Lower leg skin (tissue), 4 donors: ENCODE measurements at places on chromosomes 6 and 20.
A peak's percentile ranks its signal among the peaks of the same experiment; 100 is the strongest.

DNA sequence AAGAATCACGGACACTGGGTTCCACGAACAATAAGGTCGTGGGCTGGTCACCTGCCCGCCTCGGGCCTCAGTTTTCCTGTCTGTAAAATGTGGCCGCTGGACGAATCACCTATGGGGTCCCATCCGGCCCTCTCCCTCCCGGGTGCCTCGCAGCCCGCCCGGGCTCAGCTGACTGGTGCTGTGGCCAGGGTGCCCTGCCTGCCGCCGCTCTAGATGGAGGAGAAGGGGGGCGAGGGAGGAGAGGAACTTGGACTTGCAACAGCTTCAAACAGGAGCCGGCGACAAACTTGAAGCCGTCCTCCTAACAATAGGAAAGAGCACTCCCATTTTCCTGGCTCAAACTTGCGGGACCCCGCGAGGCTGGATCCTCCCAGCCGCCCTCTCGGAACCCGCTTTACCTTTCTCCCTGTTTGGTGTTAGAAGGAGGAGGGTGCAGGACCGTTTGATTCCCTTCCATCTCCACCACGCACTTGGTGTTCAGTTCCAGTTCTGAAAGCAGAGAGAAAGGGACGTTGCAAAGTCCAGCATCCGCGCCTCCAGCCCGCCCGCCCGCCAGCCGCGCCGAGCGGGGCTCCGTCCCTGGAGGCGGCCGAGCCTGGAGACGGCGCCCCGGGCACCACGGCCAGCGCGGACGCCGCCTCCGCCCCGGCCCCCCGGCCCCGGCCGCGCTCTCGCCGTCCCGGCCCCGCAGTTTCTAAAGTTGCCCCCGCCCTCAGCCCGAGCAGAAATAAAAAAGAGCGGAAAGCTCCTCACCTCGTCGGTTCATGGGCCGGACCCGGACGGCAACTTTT lies 584 bp downstream of the KIF13A start:
- DNase-seq = peak; percentile 57

- DNase-seq = no peak
Measured at GRCh38 chr6:11738661-11739375, 39.8 kb downstream of the ADTRP start.

DNA sequence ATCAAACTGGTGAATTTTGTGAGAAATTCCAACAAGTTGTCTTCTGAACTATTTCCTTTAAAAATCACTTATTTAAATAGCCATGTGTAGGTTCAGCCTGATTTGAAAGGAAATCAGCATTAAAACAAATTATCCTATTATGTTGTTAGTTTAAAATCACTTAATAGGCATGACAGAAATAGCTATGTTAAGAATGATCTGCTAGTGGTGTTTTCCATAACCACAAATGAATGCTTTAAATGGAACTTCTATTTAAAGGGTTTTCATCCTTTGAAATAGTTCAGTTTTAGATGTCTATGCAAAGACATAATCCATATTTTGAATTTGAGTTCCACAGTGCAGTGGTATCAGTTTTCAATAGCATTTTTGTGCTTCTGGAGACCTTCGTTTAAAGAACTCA lies 120.1 kb downstream of the PLEKHG1 start:
- no peak for DNase-seq

DNA sequence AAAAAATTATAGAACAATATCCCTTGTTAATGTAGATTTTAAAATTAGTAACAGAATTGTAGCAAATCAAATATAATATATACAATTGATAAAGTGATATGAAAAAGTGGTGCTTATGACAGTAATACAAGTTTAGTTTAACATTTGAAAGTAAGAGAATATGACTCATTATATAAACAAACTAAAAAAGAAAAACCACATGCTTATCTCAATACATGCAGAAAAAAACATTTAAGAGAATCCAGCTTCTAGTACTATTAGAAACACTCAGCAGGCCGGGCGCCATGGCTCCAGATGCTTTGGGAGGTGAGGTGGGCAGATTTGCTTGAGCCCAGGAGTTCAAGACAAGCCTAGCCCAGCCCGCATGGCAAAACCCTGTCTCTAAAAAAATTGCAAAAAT lies 60.7 kb upstream of the LAMA2 start:
- no peak for DNase-seq

DNA sequence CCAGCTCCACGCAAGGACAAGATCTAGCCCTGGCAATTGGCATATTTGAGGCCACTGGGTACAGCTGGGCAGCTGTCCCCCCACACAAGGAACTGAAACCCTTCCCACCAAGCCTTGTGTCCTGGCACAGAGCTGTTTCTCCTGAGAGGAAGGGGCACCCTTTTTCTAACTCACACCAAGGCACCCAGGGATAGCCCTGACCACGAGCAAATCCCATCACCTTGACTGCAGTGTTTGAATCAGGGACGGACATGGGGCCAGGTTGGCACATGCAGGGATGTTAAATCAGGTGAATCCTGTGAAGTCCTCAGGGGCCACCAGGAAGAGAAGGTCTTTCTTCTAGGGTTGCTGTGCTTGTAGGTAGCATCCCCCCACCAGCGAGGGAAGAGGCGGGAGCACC lies 246.6 kb downstream of the PREX1 start:
- DNase-seq = no peak

DNA sequence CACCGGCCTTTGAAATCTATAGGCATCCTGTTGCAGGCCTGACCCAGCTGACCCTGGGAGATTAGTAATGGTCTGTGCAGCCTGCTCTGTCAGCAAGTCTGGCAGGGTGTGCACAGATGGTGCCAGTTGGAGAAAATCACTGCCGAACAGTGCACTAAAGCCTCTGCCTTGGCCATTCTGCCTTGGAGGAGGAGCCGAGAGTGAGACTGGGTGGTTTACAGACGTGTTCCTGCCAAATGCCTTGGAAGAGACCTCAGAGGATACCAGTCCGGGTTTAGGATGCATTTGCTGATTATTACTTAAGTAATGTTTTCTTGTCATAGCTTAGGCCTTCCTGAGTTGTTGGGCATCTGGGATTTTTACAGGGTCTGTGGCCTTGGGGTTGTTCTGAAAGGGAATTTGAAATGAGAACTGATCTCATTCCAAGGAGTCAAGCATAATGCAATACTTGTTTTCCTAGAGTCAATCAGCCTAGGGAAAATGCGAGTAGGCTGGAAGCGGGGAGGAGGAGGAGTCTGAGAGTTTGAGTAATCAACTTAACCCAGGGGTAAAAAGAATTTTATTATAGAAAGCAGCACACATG lies 292.1 kb downstream of the SOX4 start:
- no peak for DNase-seq

GRCh38 chr6:125114248-125114858 lies 39.2 kb upstream of the TPD52L1 start:
- DNase-seq = peak; percentile 70

DNA sequence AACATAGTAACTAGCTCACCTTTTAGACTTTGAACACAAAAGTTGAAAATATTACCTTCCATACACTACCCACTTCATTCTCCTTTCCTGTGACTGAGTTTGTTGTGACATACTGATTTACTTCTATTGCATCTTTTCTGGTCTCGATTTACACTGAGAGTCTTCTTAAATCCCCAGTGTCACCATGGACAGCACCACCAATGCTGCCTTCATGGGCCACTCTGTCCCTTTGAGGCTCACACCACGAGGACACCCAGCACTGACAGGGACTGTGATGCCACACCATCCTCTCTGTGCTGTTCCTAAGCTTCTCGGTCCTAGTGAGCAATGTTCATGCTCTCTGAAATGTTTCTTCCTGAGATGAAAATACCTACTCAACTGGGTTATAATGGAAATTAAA lies 337.1 kb upstream of the IRAK1BP1 start:
- no peak for DNase-seq

DNA sequence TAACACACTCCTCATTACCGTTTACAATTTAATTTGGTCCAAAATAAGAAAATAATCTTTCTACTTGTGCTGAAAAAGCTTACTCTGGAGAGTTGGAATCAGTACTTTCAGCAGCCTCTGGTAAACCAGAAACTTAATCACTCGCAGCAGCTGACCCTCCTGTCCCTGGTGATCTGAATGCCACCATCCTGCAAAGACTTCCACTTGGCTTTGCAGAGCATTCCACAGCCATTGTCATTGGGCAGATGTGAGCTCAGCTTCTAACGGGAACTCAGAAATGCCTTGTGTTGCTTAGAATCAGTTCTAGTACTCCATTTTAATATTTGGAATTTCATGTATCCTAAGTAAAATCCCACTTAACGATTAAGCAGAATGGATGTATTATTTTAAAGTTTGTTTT lies 59.7 kb downstream of the PHACTR1 start:
- no peak for DNase-seq

GRCh38 chr6:157293780-157294179 lies 29.5 kb downstream of the TMEM242 start:
- no peak for DNase-seq

DNA sequence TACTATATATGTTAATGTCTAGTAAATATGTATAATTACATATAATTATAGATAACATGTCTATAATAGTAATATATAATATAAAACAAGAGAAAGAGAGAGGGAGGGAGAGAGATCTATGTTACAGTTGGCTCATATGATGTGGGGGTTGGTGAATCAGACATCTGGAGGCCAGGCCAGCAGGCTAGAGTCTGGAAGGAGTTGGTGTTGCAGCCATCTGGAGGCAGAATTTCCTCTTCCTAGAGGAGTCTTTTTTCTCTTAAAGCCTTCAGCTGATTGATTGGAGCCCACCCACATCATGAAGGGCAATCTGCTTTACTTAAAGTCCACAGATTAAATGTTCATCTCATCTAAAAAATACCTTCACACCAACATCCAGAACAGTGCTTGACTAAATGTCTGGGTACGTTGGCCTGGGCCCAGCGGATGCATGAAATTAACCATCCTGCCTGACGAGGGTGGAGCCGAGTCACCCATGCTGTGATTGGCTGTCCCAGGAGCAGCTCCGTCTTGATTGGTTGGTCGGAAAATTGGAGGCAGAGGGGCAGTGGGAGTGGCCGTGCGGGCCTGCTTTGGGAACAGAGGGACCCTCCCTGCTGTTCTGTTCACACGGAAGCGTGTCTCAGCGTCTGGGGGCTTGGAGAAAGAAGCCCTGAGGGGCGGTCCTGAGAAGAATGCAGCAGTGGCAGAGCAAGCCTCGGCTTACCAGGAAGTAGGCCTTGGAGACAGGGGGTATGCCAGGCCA lies 392.4 kb downstream of the QKI start:
- peak; percentile 71 for DNase-seq

DNA sequence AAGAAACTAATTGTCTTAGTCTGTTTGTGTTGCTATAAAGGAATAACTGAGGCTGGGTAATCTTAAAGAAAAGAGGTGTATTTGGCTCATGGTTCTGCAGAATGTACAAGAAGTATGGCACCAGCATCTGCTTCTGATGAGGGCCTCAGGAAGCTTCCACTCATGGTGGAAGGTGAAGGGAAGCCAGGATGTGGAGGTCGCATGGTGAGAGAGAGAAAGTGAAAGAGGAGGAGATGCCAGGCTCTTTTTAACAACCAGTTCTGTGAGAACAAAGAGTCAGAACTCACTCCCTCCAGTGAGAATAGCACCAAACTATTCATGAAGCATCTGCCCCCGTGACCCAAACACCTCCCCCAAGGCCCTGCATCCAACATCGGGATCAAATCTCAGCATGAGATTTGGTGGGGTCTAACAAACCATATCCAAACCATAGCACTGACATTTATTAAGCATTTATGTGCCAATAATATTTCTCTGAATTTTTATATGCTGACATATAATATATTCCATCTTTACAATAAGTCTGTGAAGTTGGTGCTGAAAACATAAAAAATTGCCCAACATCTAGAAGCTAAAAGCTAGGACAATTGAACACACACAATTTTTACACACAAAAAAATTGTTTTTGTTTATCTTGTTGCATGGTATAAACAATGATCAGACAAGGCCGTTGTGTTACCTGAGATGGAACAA lies 29.2 kb upstream of the BTN3A2 start:
- no peak for DNase-seq

DNA sequence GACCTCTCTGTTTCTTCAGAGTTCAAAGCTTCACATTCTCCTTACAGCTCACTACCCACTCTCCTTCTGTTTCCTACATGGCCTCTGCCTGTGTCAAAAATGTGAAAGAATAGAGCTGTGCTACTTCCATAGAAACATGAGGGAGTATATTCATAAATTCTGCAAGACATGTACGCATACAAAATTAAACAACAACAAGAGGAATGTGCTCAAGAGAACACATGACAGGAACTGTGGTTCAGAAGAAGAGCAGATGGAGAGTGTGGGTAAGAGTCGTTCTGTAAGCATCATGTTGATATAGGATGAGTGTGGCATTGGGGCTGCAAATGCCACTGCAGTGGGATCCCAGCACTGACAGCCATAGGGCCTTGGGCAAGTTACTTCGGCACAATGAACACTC lies 266.6 kb upstream of the SASH1 start:
- DNase-seq = no peak

GRCh38 chr20:24991897-24992486 lies 559 bp downstream of the APMAP start:
- DNase-seq = peak; percentile 89

- DNase-seq = no peak
Measured at GRCh38 chr6:43077333-43077809, 1.3 kb downstream of the PTK7 start.

- no peak for DNase-seq
Measured at GRCh38 chr20:34410336-34410735, 47.3 kb downstream of the ITCH start.

- no peak for DNase-seq
Measured at GRCh38 chr6:108838101-108838717, 10.0 kb upstream of the ARMC2 start.

DNA sequence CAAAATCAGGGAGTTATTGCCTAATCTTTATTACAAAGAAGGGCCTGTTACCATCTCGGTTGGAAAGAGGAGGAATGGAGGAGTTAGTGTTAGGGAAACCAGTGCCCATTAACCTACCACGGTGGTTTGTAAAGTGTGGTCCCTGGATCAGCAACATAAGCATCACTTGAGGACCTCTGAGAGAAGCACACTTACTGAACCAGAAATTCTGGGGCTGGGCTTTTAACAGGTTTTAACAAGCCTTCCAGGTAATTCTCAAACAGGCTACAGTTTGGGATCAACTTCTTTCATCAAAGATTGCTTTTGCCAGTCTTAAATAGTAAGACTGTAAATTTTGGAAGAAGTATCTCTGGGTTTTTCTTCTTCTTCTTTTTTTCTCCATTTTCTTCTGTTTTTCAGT lies 329.5 kb upstream of the JAG1 start:
- no peak for DNase-seq

GRCh38 chr6:112180095-112180820 lies 74.1 kb downstream of the LAMA4 start:
- no peak for DNase-seq
